GM12891 (cell line): ENCODE measurements at places on chromosomes 6 and 20.

DNA sequence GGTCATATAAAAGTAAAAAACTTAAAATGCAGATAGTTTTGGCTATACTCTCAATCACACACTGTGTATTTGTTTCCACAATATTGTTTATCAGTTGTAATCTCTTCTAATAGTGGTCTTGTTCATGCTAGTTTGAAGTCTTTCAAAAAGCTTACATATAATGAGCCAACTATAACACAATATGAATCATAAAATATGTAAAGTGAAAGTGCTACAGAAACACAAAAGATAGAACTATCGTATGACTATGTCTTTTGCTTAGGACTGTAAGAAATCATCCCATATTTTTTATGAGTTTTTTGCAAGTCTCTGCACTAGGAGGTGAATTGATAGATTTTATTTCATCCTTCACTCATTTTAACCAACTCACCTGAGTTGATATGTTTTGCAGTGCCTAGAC, 136.0 kb downstream of the MMUT start:
- no peak for DNase-seq

- no peak for DNase-seq
These were observed 253.8 kb upstream of the STXBP5 start for GRCh38 chr6:146950351-146950835.

DNA sequence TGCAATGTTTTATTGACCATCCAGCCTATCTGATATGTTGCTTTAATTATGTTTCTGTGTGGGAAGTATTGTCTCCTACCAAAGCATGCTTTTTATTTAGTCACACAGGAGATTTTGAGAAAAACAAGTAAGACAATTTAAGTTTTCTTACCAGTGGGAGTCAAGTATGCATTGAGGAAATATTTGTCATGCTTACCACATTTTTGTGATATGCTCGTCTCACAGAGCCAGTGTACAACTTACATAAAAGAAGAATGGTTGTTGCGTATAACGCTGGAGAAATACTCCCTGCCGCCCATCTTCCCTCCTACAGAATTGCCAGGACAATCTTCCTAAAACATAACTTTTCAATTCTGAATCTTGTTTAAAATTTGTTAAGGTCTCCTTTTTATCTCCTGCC, 37.1 kb upstream of the FILIP1 start:
- no peak for DNase-seq

- DNase-seq: no peak
These were observed 1.9 kb upstream of the BCAS4 start for GRCh38 chr20:50792708-50793574.

GRCh38 chr6:2596222-2596621, 154.5 kb downstream of the MYLK4 start:
- no peak for DNase-seq

- no peak for DNase-seq
These were observed 50.8 kb upstream of the AIG1 start for GRCh38 chr6:143009851-143010250.

DNA sequence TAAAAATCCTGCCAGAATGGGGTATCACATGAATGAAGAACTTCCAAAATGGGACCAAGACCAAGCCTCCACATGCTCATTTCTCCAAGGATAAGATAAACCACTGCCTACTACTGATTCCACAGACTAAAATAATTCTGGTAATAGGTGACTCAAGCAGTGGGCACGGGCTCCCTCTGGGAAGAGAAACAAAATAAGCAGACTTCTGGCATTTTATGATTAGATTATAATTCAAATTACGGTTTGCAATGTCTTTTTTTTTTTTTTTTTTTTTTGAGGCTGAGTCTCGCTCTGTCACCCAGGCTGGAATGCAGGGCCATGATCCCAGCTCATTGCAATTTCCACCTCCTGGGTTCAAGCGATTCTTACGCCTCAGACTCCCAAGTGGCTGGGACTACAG, 16.0 kb downstream of the UQCC1 start:
- no peak for DNase-seq

GRCh38 chr6:130158548-130158947, 64.2 kb downstream of the SAMD3 start:
- no peak for DNase-seq

DNA sequence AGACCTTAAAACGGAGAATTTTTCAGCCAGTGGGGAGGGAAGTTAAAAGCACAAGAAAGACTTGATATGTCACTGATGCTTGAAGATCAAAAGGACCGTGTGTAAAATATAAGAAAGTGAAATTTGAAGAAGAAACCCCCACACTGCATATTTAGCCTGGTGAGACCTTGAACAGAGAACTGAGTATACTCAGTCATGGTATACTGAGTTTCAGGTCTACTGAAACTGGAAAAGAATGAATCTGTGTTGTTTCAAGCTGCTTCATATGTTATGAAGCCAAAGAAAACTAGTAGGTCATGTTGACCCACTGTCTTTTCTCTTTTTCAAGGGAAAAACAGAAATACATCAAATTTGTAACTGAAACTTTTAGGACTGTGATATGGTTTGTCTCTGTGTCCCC, 443.8 kb upstream of the GJE1 start:
- DNase-seq: no peak

GRCh38 chr6:42141603-42142117, 760 bp downstream of the C6orf132 start:
- no peak for DNase-seq

GRCh38 chr6:91573826-91574416, 987.0 kb upstream of the MAP3K7 start:
- no peak for DNase-seq
